ENCODE measurements at places on chromosomes 5 and 9.

- no peak for DNase-seq
These were observed 2.9 kb upstream of the ISCA1 start for GRCh38 chr9:86285261-86285660.

DNA sequence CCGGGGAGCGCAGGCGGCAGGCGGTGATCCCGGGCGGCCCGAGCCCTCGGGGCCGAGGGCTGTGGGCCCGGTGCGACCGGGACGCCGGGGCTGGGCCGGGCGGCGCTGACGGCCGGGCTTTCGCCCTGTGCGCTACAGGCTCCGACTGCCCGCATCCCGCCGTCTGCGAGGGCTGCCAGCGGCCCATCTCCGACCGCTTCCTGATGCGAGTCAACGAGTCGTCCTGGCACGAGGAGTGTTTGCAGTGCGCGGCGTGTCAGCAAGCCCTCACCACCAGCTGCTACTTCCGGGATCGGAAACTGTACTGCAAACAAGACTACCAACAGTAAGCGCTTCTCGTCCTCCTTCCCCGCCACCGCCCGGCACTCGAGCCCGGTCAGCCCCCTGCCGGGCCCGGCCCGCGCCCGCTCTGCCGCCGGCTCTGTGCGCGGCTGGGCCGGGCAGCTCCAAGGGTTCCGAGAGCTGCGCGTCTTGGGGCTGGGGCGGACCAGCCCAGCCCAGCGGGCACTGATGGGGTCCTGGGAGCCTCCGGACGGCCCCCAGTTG, 1.6 kb downstream of the LMX1B start:
- no peak for DNase-seq

- DNase-seq = no peak
These were observed 306.2 kb upstream of the ADAMTSL1 start for GRCh38 chr9:18167733-18168132.

DNA sequence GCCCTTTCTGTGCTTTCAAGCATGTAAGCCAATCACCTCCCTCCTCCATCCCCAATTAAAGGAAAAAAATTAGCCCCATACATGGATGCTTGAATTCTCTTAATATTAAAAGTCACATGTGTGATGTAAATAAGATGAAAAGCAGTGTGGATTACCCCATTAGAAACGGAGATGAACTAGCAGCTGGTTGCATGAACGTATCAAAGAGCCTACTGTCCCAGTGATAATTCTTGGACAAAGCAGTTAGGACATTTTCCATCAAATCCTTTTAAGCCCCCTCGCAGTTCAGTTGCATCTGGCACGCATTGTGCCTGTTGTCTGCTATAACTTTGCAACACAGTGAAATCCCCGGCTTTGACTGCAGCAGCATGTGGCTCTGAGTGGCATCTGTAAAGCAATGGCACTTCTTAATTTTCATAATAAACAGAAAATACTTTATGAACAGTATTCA, 285.6 kb downstream of the FBXL7 start:
- no peak for DNase-seq

GRCh38 chr5:92952243-92952642, 628.8 kb downstream of the NR2F1-AS1 start:
- DNase-seq = no peak

DNA sequence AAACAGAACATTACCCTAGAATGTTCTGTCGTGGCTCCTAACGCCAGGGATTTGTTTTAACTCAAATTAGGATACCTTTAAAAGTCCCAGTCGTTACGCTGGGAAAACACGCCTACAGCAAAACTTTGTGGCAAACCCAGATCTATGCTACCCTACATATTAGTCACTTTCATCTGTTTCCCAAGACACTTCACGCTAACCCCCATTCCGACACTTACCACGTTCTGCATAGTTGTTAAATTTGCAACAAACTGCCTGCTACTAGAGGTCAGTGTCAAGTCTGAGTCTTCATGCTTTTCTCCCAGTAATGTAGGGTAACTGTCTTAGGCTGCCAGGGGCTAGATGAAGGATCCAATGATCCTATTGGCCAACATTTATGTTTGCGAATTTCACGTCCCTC, 140.3 kb downstream of the RASEF start:
- no peak for DNase-seq

GRCh38 chr9:68746525-68746924, 41.5 kb downstream of the PIP5K1B start:
- DNase-seq = no peak

- peak; percentile 52 for DNase-seq
These were observed 12.7 kb upstream of the THG1L start for GRCh38 chr5:157718519-157718918.

DNA sequence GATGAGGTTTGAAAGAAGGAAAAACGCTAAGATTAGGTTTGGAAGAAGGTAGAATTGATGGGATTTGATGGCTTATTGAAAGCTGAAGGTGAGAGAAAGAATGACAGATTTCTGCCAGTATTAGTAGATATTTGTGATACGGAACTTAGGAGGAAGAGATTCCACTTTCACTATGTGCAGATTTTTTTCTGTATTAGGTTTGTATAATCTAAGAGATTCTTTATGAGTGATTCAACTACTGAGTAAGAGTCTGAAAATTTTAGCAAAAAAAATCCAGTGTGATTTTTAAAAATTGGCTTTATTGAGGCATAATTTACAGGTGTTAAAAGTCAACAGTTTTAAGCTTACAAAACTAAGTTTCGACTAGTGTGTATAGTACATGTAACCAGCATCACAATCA, 54.1 kb downstream of the AP3S1 start:
- no peak for DNase-seq

DNA sequence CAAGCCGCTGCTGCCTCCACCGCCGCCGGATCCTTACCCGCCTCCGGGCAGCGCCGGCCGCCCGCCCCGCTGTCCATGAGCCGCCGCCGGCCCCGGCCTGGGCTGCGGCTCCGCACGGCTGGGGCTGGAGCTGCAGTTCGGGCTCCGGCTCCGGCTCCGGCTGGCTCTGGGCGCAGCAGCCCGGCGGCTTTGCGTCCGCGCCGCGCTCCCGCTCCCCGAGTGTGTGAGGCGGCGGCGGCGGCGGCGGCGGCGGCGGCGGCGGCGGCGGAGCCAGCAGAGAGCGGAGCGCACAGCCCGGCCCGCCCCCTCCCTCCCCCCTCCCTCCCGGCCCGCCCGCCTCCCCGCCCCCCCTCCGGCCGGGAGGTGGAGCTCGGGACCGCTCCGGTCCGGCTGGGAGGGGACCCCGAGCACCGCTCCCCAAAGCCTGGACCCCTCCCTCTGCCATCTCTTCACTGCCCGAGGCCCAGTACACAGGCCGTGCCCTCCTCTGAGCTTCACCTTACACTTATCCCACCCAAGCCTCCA, at the start of gene PCDH1:
Gene PCDH1 (minus strand): TSS at position 225 of the 525 bp plus-strand sequence. CDS start 148 bp downstream, at position 77.
- DNase-seq = no peak

- DNase-seq = no peak
These were observed 93.9 kb downstream of the SLC25A46 start for GRCh38 chr5:110832683-110833082.

- DNase-seq = no peak
These were observed 4.9 kb downstream of the FRMD3 start for GRCh38 chr9:83533296-83533695.

GRCh38 chr5:173888473-173889131, 453 bp downstream of the CPEB4 start:
- DNase-seq = no peak

GRCh38 chr5:139687656-139688055, 39.5 kb downstream of the CXXC5 start:
- DNase-seq = no peak

DNA sequence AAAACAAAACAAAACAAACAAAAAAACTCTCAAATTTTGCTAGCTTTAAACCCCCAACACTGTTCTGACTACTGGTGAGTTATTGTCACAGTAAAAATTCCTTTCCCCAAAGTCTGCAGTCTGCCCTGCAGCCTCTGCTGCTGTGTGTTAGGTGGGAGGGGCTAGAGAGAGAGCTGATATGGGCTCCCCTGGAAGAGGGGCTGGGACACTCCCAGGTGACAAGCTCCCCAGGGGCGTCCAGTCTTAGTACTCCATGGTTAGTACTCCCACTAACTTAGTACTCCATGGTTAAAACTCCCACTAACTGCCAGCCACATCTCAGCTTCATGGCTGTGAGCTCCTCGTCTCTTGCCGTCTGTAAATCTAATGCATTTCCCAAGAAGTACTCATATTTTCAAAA, 191.9 kb downstream of the FANCC start:
- no peak for DNase-seq

DNA sequence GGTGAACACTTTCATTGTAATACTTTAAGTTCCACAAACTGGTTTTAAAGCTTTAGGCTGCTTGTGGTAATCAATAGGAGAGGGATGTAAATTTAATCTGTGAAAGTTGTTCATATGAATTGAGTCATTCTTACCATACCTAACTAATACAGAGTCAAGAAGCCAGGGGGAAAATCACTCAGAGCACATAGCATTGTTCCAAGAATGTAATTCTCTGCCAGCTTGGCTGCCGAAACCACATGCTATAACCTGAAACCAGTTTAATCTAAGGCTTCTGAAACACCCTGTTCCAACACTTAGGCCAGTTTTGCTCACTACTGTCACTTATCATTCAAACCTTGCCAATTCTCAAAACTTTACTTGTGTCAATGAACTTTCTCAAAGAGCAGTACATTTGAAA, 528.8 kb upstream of the GRAMD2B start:
- DNase-seq = no peak

DNA sequence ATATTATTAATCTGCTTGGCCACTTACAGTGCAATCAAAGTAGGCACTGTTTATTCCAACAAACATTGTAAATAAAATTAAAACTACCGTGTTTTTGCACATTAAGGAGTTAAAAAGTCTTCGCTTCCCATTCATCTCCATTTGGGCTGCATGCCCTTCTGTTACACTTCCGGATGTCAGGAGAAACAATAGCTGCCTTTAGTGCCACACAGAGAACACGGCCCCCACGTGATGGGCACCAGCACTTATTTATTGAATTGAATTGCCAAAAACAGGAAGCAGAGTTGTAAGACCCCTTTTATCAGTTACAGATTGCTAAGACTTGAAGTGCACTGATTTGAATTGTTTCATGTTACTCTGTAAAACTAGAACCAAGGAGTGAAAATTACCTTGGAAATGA, 80.4 kb downstream of the LHFPL2 start:
- DNase-seq = no peak

- no peak for DNase-seq
These were observed 183.9 kb downstream of the AUH start for GRCh38 chr9:91177661-91178280.

DNA sequence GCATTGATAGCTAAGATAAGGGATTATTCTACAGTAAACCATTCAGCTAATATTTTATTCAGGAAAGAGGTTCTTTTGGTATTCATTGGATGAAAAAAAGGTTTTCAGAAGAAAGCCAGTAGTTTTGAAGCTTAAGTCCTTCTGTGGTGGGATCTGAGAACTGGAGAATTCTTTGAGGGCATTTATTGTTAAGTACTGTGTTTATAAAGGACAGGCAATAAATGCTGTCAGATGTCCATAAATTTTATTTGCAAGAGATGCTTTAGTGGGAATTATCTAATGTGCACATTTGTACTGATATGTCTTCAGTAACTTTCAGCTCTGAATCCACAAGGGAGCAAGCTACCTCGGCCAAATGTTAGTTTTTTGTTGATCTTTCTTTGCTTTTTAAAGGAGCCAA, 321.3 kb downstream of the MARCHF11 start:
- no peak for DNase-seq

GRCh38 chr5:74164725-74165235, 475.7 kb downstream of the ENC1 start:
- no peak for DNase-seq

- DNase-seq = no peak
These were observed 100.7 kb downstream of the VCAN start for GRCh38 chr5:83572271-83572670.

- no peak for DNase-seq
These were observed 217.5 kb upstream of the OTULINL start for GRCh38 chr5:14364096-14364495.

GRCh38 chr5:179301796-179302195, 43.5 kb downstream of the ADAMTS2 start:
- no peak for DNase-seq

GRCh38 chr5:116436674-116437350, 137.8 kb downstream of the SEMA6A start:
- DNase-seq = no peak

DNA sequence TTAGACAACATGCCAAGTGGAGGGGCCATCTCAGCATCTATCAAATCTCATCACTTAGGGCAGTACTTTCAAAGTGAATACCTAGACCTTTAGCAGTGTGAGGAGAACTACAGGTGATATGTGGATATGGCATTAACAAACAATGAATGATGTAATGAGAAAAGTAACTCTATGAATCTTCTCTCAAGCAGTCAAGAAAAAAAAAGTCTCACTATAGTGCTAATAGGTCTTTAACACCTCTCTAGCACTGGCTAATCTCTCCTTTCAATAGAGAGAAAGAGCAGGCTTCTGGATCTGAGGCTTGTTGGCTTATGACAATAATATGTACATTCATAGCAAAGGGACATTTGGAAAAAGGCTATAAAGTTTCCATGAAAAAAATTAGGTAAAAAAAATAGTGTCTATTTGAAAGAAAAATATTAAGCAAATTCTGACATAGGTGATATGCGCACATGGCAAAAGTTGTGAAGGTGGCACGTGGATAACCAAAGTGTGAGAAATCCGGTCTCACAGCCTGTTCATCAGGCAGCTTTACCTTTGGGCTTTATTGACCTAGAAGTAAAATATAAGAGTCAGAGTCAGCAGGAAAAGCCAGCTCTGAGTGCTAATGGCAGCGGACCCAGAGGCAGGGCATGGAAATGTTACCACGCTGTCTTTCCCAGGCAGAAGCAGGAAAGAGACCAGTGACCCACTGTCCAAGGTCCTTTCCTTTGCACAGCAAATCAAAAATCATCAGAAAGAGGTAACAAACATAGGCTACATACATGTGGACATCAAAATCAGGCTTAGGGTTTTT, 203.4 kb downstream of the EFNA5 start:
- DNase-seq = no peak

DNA sequence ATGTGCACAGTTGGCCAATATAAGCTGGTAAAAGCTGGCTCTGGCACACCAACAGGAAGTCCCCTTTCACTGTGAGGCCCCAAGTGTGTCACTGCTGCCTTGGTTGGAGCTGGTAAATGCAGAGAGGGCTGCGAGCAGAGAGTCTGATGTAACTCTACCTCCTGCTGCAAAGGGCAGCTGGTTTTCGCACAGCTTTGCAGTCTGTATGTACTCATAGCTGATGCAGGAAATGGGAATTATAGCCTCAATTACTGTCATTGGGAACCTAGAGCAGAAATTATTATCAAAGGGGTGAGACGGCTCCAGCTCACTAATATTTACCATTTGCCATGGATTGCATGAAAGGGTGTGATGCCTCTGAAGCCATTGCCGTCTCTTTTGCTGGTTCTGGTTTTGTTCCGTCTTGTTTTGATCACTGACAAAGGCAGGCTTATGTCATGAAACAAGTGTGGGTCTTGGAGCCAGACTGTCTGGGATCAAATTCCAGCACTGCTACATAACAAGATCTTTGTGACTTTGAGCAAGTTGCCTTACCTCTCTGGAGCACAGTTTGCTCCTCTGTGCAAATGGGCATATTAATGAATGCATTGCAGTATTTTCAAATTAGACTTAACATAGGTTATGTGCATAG, 124.3 kb upstream of the SLC25A48 start:
- DNase-seq = no peak

GRCh38 chr9:20205821-20206220, 416.5 kb downstream of the MLLT3 start:
- no peak for DNase-seq

- DNase-seq = no peak
These were observed 395.4 kb downstream of the EFNA5 start for GRCh38 chr5:107275333-107275732.

GRCh38 chr5:141121563-141121962, at the start of gene PCDHB4:
PCDHB4 (plus strand) TSS chr5:141121818; CDS start chr5:141121999, 181 bp downstream.
- no peak for DNase-seq
